ENCODE measurements at places on chromosomes 1 and 21. TPM values are rescaled to one million over a fixed set of nuclear protein-coding genes. Genes with fewer than 3 reads are reported as not detected.

GRCh38 chr1:206770531-206771337 lies at the start of gene IL19:
Gene IL19, plus strand, starts transcription at chr1:206770773. Its CDS starts 65,890 bp downstream, at chr1:206836663.
- DNase-seq, result peak; percentile 17

Gene ASCL5
- 0.49 TPM for total RNA-seq

- peak; percentile 65 for DNase-seq
Measured at GRCh38 chr1:32773018-32773763, 44.0 kb downstream of the YARS1 start.

GRCh38 chr1:236275586-236275985 lies 6.2 kb downstream of the ERO1B start:
- no peak for DNase-seq

DNA sequence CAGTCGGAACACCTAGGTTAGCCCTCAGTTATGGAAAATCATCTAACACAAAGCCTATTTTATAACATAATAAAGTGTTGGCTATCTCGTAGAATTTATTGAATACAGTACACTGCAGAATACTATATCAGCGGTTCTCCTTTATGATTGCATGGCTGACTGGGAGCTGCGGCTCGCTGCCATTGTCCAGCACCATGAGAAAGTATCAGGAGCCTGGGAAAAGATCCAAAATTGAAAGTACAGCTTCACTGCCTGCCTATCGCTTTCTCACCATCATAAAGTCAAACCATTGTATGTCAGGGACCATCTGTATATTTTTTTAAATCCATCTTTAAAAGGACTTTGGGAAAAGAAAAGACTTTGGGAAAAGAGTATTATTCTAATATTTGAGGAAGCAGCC lies 111.9 kb upstream of the RAVER2 start:
- no peak for DNase-seq

Gene KCNA2
- 0.78 TPM for total RNA-seq

GRCh38 chr1:6000444-6001288 lies 8.4 kb upstream of the NPHP4 start:
- no peak for DNase-seq

DNA sequence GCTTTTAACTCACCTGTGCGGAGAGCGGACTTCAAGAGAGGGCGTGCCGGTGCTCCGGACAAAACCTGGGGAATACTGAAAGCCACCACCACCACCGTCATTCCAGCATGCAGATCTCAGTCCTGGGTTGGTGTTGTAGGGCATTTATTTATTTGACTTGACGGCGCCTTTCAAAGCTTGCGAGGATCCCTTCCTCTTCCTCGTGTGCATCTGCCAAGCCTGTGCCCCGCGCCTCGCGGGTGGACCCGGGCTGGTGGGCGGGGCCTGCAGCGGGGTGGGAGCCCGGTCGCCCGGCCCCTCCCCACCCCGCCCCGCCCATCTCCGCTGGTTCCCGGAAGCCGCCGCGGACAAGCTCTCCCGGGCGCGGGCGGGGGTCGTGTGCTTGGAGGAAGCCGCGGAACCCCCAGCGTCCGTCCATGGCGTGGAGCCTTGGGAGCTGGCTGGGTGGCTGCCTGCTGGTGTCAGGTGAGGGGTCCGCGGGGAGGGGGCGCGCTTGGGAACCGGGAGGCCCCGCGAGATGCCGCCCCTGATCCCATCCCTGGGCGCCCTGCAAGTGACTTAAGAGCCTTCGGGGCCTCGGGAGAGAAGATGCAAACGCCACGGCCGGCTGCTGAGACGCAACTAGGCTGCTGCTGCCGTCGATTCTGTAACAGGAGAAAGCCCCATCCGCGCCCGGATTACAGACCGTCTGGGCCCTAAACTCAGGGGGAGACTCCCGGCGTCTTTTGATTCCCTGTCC lies at the start of gene IL10RB:
TSS of gene IL10RB (plus strand) at position 318 of the 739 bp plus-strand sequence. CDS start at position 417, 99 bp downstream.
- peak; percentile 87 for DNase-seq

Gene TMEM9
- 15.7 TPM for total RNA-seq

- no peak for DNase-seq
Measured at GRCh38 chr1:98709906-98710305, 48.4 kb downstream of the SNX7 start.

DNA sequence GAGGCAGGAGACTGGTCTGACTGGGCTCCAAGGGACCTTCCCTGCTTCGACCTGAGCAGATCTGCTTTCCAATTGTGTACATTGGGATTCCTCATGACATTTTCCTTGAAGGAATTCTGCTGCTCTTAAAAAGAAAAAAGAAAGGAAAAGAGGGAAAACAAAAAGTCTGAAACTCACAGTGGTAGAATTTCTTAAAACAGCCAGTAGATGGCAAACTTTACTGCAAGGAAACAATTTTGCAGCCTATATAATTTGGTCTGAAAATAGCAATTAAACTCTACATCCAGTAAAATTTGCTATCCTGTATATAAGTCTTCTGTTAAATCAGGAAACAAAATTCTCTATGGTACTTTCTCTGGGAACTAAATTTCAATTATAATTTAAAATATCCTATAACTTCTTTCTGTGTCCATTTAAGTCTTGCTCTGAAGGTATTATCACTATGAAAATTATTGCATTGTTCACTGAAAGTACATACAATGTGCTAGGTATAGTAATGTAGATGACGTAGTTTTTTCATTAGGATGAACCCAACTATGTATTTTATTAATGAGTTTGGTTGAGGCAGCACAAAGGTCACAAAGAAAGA lies 59.8 kb downstream of the CRB1 start:
- DNase-seq, result no peak

- no peak for DNase-seq
Measured at GRCh38 chr1:212107481-212107880, 71.9 kb downstream of the DTL start.

GRCh38 chr1:85607126-85607920 lies 26.8 kb downstream of the CCN1 start:
- no peak for DNase-seq

- peak; percentile 55 for DNase-seq
Measured at GRCh38 chr1:21175670-21176581, 771 bp downstream of the EIF4G3 start.

Gene ADAM30
- total RNA-seq, result not detected

Gene OXCT2
- not detected for total RNA-seq

Gene LCE2A
- not detected for total RNA-seq

- no peak for DNase-seq
Measured at GRCh38 chr21:31804008-31804394, 68.8 kb upstream of the HUNK start.

DNA sequence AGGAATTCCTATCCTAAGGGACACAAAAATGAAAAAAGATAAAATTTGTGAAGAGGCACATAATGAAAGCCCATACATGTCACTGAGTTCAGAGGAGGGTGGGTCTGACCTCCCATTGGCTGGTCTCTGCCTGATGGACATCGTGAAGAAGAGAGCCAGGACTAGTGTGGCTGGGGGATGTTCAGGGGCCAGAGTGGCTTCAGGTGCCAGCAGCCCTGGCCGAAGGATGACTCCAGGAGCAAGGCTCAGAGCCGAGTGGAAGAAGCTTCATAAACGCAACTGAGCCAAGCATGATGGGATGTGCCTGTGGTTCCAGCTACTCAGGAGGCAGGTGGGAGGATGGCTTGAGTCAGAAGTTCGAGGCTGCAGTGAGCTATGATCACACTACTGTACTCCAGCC lies 56.9 kb upstream of the ATP5PO start:
- no peak for DNase-seq

Gene RHD
- not detected for total RNA-seq

DNA sequence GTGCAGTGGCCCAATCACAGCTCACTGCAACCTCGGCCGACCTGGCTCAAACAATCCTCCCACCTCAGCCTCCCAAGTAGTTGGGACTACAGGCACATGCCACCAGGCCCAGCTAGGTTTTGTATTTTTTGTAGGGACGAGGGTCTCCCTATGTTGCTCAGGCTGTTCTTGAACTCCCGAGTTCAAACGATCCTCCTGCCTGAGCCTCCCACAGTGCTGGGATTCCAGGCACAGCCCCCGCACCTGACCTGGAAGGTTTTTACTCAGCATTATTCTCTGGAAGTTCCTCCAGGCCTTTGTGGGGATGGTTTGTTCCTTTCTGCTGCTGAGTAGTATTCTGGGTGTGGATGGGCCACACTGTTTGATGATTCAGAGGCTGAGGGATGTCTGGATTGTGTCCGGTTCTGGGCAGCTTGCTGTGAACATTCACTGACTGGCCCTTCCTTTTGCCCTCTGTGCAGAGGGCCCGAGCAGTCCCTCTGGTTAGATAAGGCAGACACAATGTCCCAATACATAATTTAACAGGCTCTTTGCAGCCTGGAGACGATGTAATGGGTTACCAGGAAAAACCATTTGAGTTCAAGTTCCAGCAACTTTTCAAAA lies 6.0 kb upstream of the TRAPPC10 start:
- no peak for DNase-seq

Gene SMPDL3B
- not detected for total RNA-seq

Gene MRPL24
- 11.9 TPM for total RNA-seq

Gene AK5
- total RNA-seq, result 32.0 TPM

DNA sequence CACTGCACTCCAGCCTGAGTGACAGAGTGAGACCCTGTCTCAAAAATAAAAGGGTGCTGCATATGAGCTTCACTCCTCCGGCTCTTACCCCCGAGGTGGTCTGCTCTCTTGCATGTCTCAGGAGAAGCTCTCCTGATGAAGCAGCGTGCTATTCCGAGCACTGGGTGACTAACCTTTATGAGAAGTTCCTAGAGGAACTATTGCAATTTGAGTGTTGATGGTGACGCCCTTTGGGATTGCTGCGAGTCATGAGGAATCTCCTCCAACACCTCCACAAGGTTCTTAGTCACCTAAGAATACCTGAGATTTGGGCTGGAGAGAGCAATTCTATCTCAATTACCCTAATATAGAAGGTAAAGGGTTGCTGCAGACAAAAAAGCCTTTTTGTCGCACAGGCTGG lies 40.8 kb upstream of the TINAGL1 start:
- no peak for DNase-seq

- DNase-seq, result no peak
Measured at GRCh38 chr1:170164103-170164763, 18.5 kb downstream of the NTMT2 start.
